Activated CD4-positive, alpha-beta T cell treated with anti-CD3 and anti-CD28 coated beads, Interleukin-2, amount 50 U/mL, for 24 hours (primary cell): ENCODE measurements at places on chromosomes 1 and 21.

DNA sequence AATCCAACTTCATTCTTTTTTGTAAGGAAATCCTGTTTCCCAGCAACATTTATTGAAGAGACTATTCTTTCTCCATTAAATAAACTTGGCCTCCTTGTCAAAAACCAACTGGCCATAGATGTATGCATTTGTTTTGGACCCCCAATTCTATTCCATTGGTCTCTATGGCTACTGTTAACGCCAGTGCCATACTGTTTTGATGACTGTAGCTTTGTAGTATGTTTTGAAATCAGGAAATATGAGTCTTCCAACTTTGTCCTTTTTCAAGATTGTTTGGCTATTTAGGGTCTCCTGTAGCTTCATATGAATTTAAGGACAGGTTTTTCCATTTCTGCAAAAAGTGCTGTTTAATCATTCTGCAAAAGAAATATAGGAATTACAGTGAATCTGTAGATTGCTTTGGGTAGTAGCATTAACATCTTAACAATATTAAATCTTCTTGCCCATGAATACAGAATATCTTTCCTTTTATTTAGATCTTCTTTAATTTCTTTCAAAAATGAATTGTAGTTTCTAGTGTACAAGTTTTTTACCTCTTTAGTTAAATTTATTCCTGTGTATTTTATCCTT, 61.3 kb downstream of the ITGB3BP start:
- DNase-seq = no peak

DNA sequence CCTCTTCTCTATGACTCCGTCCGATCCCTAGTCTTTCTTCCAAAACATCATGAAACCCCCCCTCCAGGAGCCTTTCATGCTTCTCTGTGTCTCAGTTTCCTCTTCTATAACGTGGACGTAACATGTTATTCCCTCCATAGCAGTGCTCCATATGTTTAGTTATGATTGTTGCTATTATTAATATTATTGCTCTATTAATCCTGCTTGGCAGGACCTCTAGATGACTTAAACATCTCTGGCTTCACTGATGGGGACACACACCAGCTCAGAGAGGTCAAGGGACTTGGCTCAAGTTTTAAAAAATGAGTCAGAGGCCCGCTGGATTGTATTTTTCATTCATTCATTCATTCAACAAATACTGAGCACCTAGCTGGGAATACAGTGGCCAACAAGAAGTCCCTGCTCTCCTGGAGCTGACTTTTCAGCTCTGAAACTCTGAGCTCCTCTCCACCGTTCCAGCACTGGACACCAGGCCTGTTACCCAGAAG, 404 bp upstream of the CPLANE2 start:
- no peak for DNase-seq

DNA sequence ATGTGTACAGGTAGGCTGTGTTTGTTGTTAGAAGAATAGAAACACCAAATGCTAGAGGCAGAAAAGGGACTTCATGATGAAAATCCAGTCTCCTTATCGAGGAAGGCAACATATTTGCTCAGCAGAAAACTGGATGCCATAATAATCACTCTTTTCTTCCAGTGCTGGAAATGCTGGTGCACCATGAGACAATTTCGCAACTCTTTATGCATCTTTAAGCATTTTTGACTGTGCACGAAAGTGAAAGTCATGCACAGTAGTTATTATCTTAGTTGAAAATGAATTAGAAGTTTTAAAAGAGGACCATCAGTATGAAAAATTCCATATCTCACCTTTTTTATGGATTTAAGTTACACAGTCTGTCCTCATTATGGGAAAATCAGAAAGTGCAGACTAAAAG, 29.1 kb downstream of the SMYD2 start:
- no peak for DNase-seq

- no peak for DNase-seq
Measured at GRCh38 chr1:185257950-185258208, 59.2 kb downstream of the IVNS1ABP start.

DNA sequence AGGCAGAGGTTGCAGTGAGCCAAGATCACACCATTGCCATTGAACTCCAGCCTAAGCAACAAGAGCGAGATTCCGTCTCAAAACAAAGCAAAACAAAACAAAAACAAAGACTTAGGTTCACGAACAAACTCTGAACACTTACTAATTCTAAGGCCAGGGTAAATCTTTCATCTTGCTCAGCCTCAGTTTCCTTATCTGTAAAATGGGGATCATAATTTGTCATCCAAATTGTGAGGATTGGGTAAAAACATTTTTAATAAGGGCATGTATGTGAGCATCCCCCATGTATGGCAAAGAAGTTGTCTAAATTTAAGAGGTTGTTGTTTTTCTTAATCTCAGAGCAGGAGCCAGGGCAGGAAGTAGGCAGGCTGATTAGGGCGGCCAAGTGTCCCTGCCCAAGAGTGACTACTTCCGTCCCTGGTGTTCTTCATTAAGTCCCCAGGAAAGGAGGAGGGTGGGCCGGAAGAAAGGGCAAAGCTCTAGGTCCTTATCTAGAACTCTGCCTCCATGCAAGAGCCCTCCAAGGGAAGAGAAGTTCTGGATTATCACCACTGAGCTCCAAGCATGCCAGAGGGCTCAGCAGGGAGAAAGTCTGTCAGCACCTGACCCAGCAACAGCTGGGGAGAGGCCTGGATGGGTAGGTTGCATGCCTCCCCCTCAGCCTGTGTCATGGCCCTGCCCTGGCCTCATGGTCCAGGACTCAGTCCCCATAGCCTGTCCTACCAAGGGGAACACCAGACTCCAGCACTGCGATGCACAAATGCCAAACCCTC, 49.9 kb upstream of the CLIC4 start:
- DNase-seq = no peak

DNA sequence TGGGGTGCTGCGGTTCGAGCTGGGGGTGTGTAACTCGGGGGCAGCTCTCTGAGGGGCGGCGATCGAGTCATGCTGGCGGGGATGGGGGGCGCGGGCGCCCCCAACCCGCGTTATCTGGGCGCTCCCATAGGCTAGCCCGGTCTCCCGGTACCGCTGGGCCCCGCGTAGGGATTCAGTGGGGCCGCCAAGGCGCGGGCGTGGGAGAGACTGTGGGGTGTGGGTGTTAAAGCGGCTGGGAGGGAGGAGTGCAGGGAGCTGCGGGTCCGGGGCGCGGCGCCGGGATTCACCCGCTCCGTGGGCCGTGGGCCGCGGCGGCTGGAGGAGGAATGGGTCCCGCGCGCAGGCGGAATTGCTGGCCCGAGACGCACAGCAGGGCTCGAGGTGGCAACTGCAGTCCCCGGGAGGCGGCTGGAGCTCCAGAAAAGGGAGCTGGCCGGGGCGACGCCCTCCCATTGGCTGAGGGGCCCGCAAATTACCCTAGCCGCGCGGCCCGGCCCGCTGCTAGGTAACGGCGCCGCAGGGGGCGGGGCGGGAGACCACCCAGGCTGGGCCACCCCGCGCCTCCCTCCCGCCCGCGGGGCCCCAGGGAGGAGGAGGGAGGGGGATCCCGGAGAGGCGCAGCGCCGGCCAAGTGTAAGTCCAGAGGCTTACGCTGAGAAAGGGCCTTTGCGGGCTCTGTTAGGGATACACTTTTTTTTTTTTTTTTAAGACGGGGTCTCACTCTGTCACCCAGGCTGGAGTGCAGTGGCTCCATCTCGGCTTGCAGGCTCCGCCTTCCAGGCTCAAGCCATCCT, at the start of gene PTCH2:
Gene PTCH2 (minus strand): TSS at position 392 of the 794 bp plus-strand sequence. CDS start 321 bp downstream, at position 71.
- DNase-seq = no peak

DNA sequence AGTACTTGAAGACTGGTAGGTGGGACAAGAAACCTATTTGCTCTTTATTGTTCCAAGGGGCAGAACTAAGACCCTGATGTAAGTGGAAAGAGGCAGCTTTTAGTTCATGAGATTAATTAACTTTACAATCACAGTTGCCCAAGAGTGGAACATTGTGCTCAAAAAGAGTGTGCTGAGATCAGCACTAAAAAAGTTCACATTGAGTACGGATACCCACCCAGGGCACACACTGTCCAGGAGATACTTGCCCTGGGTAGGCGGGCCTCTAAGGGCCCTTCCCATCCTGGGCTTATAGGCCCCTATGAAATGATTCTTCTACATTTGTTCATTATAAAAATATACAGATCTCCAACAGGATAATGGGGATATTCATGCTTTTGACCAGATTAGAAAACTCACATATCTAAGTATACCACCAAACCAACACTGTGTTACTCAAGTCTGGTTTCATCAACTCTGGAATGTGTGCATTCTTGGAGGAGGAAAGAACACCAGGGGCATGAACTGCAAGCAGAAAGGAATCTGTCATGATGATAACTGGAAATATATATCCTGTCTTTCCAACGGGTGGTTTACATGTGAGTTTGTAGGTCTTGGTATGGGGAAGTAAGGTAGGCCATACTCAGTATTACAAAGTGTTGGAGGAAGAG, 626.2 kb downstream of the SMYD3 start:
- no peak for DNase-seq

GRCh38 chr21:43847301-43847700, 17.7 kb upstream of the AGPAT3 start:
- DNase-seq = no peak

DNA sequence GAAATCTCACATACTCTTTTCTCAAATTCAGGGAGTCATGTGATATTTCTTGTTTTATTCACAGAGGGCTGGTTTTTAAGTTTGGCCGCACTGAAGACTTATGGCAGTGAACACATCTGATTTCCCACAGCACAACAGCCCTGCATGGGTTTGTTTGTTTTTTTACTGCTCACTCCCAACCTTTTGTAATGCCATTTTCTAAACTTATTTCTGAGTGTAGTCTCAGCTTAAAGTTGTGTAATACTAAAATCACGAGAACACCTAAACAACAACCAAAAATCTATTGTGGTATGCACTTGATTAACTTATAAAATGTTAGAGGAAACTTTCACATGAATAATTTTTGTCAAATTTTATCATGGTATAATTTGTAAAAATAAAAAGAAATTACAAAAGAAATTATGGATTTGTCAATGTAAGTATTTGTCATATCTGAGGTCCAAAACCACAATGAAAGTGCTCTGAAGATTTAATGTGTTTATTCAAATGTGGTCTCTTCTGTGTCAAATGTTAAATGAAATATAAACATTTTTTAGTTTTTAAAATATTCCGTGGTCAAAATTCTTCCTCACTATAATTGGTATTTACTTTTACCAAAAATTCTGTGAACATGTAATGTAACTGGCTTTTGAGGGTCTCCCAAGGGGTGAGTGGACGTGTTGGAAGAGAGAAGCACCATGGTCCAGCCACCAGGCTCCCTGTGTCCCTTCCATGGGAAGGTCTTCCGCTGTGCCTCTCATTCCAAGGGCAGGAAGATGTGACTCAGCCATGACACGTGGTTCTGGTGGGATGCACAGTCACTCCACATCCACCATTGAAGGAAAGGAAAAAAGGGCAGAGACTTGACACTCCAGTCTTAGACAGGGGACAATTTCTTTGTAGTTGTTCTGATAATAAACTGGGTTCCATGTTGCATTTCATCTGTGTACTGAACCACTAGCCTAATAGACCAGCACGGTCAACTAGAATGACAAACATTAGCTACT, 22.8 kb downstream of the TMEM50A start:
- DNase-seq = no peak

GRCh38 chr1:210882414-210883221, 251.3 kb downstream of the KCNH1 start:
- no peak for DNase-seq

- no peak for DNase-seq
Measured at GRCh38 chr1:21365036-21365435, 74.8 kb upstream of the ECE1 start.

DNA sequence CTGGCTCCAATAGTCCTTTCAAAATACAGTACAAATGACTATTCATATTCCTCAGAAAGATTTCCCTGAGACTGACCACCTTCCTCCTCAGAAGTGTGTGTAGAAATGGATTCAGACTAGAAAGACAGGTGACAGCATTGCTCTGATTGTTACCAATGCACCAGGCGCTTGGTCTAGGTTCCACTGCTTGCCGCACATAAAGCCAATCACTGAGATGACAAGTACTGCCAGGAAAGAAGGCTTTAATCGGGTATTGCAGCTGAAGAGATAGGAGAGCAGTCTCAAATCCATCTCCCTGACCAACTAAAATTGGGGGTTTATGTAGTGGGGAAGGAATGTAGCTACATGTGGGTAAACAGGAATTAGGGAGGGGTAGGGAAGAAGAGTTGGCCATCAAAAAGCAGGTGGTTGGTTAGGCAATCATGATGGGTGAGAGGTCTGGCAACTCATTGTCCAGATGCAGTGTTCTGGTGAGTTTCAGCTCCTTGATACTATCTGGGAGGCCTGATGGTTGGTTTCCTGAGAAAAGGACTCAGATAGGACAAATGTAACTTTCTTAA, 98.0 kb downstream of the KCNH1 start:
- no peak for DNase-seq

DNA sequence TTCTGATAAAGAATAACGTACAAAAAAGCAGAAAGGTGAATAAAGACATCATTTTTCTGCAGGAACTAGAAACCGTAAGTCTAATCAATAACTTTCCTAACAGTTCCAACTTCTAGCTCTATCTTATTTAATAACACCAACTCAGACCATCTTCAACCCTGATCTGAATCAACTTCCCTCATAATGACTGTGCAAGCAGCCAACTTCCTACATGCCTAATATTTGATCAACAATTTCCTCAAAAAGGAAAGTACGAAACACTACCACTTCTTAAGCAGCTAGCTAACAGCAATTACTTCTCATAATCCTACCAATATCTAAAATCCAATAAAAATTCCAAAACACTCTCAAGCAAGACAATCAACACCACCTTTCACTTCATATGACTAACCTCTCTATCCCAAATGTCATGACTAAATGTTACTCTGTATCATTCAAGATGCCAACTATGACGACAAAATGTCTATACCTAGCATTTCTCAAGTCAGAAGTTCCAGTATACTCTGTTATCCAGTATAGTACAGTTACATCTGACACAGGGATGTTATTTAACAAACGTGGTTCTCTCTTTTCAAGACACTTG, 1.7 kb downstream of the COP1 start:
- DNase-seq = no peak

- no peak for DNase-seq
Measured at GRCh38 chr1:8091691-8092090, 65.6 kb upstream of the ERRFI1 start.

DNA sequence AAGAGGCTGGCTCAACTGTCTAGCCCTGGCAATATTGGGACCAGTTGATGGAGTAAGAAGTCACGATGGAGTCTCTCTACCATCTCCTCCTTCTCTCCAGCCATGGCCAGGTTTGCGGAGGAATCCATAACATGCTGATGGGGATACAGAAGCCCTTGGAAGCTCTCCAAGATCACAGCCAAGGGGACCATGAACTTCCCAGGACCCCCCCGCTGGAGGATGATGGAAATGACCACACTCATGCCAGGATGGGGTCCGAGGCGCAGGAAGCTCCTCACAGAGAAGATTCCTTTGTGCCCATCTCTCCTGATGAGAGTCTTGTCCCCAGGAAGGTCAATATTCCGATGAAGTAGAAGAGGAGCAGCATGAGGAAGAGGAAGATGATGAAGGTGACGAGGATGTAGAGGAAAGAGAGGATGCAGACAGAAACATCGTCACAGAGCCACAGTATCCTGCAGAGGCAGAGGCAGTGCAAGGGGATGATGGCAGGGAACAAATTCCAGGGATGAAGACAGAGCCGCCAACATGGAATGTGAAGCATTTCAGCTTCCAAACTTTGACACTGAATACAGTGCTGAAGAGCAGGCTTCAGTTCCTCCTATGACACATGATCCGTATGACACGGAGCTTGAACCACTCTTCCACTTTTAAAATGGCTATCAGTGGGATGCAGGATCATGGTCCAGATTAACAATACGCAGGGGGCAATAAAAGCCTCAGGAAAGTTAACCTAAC, 57.9 kb upstream of the EDN2 start:
- DNase-seq = no peak

- peak; percentile 18 for DNase-seq
Measured at GRCh38 chr1:22104865-22105437, 37.9 kb downstream of the WNT4 start.
